Activated gamma-delta T cell treated with Interleukin-2 at 50 U/mL for 16 hours (primary cell): ENCODE measurements at places on chromosomes 12 and 14.

- DNase-seq, result no peak
Measured at GRCh38 chr12:28104316-28104715, 85.9 kb upstream of the CCDC91 start.

DNA sequence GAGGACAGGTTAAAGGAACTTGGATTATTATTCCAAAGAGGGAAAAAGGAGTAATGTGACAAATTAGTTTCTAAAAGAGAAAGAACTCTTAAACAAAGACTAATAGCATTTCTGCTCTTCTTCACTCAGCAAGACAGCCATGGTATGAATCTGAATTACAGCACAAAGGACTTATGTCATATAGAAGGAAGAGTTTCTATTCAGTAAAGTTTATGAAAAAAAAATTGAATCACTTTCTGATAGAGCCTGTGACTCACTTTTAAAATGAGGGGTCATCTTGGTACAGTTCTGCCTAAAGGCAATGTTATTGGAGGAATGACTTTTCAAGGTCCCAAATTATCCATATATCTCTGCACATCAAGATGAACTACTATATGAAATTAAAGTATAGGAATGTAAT lies 101.7 kb downstream of the DUSP6 start:
- DNase-seq, result no peak

DNA sequence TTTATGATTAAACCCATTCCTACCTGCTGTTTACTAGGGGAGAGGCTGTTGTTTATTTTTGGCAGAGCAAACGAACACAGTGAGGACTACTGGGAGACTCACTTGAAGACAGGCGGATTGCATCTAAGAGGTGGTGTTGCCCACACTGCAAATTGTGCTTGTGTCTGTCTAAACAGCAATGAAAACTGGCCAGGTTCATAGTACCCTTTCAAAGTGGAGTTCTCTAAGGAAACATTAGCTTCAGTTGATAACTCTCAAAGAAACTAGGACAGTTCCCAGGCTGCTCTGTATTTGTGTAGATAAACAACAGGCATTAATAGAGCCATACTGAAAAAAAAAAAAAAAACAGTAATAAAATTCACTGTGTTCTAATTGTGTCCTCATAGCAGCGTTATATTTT lies 466.0 kb upstream of the RGS6 start:
- no peak for DNase-seq

GRCh38 chr12:77324416-77324762 lies 259.0 kb upstream of the E2F7 start:
- no peak for DNase-seq

DNA sequence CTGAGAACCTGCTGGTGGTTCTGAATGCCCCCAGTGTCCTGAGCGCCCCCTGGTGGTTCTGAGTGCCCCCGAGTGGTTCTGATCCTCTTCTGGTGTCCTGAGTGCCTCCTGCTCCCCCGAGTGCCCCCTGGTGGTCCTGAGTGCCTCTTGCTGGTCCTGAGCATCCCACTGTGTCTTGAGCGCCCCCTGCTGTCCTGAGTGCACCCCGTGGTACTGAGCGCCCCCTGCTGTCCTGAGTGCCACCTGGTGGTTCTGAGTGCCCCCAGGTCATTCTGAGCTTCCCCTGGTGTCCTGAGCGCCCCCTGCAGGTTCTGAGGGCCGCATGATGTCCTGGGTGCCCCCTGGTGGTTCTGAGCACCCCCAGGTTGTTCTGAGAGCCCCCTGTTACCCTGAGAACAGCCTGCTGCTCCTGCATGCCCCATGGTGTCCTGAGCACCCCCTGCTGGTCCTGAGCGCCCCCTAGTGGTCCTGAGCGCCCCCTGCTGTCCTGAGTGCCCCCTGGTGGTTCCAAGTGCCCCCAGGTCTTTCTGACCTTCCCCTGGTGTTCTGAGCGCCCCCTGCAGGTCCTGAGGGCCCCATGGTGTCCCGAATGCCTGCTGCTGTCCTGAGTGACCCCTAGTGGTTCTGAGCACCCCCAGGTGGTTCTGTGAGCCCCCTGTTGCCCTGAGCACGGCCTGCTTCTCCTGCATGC lies 1165.4 kb downstream of the TMEM121 start:
- peak; percentile 44 for DNase-seq

- no peak for DNase-seq
Measured at GRCh38 chr12:45975506-45975905, 14.9 kb downstream of the SCAF11 start.

- no peak for DNase-seq
Measured at GRCh38 chr12:88539893-88540292, 40.4 kb downstream of the KITLG start.

DNA sequence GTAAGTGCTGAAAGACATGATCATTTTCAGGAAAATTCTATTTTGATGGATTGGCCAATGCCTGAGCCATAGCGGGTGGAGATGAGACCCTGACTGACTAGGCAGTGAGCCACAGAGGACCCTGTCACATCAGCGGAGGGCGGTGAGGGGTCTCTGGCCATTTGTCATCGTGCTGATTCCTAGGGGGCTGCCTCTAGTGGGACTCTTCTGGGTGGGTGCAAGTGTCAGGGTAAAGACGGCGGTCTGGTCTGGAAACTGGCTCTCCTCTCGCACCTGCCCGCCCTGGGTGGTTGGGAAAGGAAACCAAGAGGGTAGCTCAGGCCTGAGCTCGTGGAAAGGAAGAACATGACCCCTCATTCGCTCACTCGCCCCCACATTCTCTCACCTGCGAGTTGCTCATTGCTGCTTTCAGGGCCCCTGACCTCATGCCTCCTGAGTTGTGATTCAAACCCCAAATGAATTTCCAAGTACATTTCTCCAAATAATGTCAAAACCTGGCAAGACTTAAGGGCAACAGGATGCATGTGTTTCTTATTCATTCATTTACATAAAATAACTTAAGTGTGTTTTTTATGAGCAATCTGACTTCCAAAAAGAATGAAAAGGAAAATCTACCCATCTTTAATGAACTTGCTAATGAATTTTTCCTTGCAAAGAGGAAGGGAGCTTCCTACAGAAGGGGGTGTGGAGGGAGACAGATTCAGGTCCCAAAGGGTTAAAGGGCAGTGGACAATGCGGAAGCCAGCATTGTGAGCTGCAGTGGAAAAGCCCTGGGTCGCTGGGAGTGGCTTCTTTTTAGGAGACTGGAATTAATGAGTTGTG lies 12.8 kb downstream of the MEG3 start:
- DNase-seq, result no peak

GRCh38 chr14:77562681-77563080 lies 53.8 kb downstream of the SPTLC2 start:
- no peak for DNase-seq
